NCI-H2171 treated with DMSO at 0.1 percent for 48 hours (cell line): ENCODE measurements at places on chromosomes 4 and X.

DNA sequence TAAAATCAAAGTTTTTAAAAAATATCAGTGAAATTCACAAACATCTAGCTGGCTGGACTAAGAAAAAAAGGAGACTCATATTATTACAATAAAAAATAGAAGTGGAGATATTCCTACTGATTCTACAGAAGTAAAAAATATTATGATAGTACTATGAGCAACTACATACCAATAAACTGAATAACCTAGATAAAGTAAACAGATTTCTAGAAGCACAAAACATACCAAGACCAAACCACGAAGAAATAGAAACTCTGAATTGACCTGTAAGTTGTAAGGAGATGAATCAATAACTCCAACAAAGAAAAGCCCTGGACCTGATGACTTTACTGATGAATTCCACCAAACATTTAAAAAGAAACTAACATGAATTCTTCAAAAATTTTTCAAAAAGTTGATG, 867.3 kb downstream of the PCDH18 start:
- no peak for DNase-seq

GRCh38 chr4:173834151-173834550, 304.1 kb upstream of the HAND2 start:
- DNase-seq: no peak

DNA sequence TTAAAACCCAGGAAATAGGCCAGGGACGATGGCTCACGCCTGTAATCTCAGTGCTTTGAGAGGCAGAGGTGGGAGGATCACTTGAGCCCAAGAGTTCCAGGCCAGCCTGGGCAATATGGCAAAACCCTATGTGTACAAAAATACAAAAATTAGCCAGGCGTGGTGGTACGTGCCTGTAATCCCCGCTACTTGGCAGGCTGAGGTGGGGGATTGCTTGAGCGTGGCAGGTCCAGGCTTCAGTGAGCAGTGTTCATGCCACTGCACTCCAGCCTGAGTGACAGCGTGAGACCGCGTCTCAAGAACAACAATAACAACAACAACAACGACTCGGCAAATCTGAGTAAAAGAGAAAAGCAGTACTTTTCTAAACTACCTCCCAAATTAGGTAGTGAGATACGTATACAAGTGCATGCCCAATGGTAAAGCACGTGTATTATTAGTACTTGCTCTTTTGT, 13.0 kb upstream of the NDUFC1 start:
- no peak for DNase-seq

GRCh38 chr4:8676676-8677075, 84.1 kb downstream of the CPZ start:
- no peak for DNase-seq

GRCh38 chr4:125520258-125520990, 205.7 kb downstream of the FAT4 start:
- no peak for DNase-seq

GRCh38 chrX:56765811-56766553, 36.9 kb downstream of the NBDY start:
- DNase-seq: no peak
